Activated naive CD4-positive, alpha-beta T cell treated with anti-CD3 and anti-CD28 coated beads for 36 hours (primary cell): ENCODE measurements at places on chromosomes 12 and 14.

- DNase-seq = no peak
These were observed 106.7 kb downstream of the KIF26A start for GRCh38 chr14:104245075-104245474.

GRCh38 chr12:45425426-45425825 lies 209.5 kb downstream of the ANO6 start:
- no peak for DNase-seq

GRCh38 chr12:116832353-116832752 lies 48.9 kb downstream of the HRK start:
- no peak for DNase-seq

DNA sequence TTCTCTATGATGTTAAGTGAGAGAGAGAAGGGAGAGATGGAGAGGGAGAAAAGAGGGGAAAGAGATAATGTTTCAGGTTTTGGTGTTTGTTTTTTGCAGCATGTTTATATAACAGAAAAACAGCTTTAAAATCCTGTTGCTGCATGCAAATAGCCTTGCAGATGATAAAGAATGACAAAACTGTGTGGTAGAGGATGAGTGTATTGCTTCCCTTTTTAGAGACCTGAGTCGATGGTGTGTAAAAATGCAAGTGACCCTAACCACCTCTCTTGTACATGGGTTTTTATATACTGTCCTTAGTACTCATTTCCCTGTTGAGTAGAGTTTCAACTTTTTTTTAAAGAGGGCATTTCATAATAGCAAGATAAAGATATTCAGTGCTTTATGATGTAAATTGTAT lies 249.1 kb downstream of the AKAP6 start:
- DNase-seq = no peak

GRCh38 chr12:29561664-29562071 lies 64.2 kb upstream of the OVCH1 start:
- no peak for DNase-seq

GRCh38 chr12:27012239-27012981 lies 1.8 kb downstream of the TM7SF3 start:
- no peak for DNase-seq

DNA sequence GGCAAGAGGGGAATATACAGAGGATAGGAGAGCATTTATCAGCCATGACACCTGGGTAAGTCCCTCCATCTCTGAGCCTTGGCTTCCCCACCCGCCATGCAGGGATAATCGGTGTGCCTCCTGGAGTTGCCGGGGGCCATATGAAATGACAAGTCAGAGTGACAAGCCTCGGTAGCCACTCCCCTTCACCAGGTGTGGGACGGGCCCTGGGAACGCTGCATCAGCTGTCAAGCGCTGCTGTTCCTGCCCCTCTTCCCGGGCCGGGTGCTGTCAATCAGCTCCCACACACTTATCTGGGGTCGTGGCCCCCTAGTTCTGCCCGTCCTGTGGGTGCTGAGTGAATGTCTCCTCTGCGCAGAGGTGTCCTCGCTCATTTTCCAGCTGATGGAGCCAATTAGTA lies 57.2 kb downstream of the MVK start:
- no peak for DNase-seq

DNA sequence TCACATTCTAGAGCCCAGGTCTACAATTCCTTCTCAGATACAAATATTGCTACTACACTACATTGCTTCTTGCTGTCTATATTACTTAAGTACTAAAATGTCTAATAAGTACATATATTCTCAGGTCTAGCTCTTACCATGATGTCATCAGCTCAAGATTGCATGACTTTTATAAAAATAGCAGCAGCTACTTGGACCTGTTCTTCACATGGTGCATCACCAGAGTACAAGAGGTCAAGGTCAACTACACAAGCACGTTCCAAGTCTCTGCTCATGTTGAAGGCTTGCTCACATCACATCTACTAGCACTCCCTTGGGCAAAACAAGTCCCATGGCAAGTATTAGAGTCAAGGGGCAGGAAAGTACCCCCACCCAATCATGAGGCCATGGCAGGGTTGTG lies 465.6 kb downstream of the MED13L start:
- no peak for DNase-seq

DNA sequence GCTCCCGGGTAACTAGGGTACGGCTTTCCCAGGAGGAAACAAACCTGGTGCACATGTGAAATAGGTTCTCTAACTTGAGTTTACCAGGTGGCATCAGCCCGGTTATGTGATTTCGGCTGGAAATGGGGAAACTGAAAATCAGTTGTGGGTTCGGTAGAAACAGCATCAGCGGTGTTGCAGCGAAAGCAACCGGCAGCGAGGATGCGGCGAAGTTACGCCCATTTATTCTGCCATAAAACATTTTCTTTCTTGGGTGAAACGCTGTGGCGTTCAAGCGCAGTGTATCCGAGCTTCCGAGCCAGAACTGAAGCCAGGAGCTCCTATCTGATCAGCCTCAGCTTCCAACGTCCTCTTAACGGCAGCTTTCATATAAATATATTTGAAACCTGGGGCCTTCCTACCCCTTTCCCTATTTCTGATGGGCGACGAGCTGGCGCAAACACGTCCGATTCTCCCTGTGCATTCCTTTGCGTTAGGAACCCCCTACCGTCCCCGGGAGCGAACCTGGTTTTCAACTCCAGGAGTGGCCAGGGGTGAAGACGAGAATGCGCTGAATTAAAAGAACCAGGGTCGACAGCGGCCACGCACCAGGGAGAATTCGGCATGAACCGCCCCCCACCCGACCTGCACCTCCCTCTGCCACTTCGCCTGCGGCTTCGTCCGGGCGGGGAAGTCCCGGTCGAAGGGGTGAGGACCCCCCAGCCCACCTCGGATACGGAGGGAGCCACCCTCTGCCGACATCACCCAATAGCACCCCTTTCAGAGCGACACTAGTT lies 1.6 kb downstream of the DPF3 start:
- peak; percentile 41 for DNase-seq

DNA sequence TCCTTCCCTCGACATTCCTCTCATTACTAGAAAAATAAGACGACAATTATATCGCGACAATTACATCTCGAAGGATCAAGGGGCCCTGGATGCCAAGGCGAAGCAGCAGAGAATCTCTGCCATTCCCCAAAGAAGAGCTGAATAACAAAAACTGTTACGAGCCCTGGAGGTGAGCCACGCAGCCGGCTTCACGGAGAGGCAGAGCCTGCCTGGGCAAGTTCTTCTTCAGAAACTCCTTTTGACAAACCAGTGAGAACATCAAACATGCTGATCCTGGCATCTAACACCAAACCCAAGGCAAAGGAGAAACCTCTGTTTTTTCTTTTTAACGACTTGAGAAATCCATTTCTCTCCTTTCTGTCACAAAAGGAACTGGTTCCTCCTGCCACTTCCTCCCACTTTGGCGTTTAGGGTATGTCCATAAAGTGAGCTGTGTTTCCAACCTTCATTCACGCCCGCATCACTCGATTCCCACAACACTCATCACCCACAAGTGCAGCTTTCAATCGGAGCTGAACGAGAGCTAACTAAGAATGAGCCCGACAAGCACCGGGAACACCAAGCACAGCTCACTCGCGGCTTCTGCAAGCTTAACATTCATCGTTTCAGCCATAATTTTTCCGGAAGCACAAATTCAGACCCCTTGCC lies 21.5 kb downstream of the CCDC88C start:
- DNase-seq = peak; percentile 50

DNA sequence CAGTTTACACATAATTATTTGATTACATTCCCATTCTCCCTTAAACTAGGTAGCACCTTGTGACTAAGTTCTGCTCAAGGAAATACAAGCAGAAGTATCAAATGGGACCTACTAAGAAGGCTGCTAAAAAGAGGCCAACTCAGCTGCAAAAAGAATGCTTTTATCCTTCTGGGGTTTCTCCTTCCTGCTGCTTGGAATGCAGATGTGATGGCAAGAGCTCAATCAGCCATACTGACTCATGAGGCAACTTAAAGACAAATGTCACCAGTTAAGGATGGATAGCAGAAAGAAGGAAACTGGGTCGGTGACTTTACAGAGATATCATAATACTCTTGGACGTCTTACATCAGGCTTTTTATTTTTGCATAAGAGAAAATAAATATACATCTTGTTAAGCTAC lies 38.0 kb upstream of the RAP1B start:
- DNase-seq = no peak

DNA sequence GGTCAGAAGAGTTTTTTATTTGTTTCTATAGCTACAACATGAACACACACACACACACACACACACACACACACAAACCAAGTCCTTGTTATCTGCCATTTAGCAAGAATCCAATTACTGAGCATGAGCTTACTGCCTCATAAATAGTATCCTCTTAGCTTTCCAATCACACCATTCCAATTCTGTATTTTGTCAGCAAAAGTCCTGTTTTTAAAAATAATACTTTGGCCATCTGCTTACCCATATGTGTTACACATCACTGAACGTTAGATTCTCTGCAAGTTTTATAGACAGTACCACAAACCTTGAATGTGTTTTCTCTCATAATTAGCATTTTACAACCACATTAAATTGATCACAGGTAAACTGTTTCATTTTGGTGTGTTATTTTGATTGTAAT lies 1905.4 kb upstream of the FLRT2 start:
- DNase-seq = no peak
